Cardiac septum (tissue), 1 donor: ENCODE measurements at places on chromosomes 7 and 10. TPM values are rescaled to one million over a fixed set of nuclear protein-coding genes. Genes with fewer than 3 reads are reported as not detected.

Gene CDH23
- total RNA-seq, result 9.3 TPM

Gene GARS1
- 51.2 TPM for total RNA-seq

Gene CUBN
- total RNA-seq, result 0.54 TPM

Gene KLF14
- total RNA-seq, result not detected

Gene CYP2C9
- not detected for total RNA-seq
